ENCODE measurements at places on chromosomes 7 and 10.
A peak's percentile ranks its signal among the peaks of the same experiment; 100 is the strongest.

- DNase-seq, result no peak
Observed at GRCh38 chr7:42854571-42855118, 57.2 kb downstream of the C7orf25 start.

DNA sequence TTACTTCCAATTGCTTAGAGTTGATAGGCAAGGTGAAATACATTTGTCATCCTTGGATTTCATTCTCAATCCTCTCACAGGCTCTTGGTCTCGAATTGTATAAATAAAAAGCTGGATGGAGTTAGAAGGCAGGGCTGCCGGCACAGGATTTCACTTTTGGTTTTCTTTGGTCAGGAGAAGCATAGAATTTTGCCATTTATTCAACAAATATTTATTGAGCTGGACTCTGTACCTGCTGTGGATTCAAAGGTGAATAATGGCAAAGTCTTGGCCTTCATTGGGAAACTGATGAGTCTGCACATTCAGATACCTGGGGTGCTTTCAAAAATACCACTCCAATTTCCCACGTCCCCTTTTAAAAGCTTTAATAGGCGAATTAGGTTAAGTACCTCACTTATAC lies 49.7 kb downstream of the PDK4 start:
- DNase-seq, result no peak

- DNase-seq, result no peak
Observed at GRCh38 chr7:157006205-157006747, 4.2 kb downstream of the MNX1 start.

- DNase-seq, result no peak
Observed at GRCh38 chr10:6607182-6607581, 27.1 kb upstream of the PRKCQ start.

DNA sequence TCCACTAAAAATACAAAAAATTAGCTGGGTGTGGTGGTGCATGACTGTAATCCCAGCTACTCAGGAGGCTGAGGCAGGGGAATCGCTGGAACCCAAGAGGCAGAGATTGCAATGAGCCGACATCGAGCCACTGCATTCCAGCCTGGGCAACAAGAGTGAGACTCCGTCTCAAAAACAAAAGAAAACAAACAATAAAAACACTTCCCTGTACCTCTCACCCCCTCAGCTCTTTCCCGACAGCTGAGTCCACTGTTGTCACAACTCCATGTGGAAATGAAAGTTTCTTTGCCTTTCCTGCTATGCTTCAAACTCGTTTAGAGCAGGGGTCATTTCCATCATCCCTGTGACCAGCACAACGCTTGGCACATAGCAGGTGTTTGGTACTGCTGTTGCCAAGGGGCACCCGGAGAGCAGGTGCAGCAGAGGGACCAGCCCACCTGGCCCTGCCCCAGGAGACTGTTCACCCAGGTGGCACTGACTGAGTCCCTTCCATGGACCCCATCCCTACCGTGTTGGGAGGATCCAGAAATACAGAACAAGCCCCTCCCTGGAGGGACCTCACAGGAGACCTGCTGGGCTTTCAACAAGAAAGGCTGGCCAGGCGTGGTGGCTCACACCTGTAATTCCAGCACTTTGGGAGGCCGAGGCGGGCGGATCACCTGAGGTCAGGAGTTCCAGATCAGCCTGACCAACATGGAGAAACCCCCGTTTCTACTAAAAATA lies 4.9 kb downstream of the TMEM130 start:
- no peak for DNase-seq

DNA sequence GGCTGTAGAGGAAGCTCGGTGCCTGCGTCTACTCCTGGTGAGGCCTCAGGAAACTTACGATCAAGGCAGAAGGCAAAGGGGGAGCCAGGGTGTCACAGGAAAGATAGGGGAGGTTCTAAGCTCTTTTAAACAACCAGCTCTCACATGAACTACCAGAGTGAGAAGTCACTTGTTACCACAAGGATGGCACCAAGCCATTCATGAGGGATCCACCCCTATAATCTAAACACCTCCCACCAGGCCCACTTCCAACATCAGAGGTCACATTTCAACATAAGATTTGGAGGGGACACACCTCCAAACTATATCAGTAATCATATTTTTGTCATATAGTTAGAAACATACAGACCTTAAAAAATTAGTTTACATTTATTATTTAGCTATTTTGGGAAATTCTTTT lies 9.4 kb downstream of the NOC3L start:
- DNase-seq, result no peak

- no peak for DNase-seq
Observed at GRCh38 chr7:85070967-85071628, 115.8 kb downstream of the SEMA3D start.

GRCh38 chr10:100642295-100642994 lies 102.9 kb upstream of the PAX2 start:
- DNase-seq, result no peak

- DNase-seq, result peak; percentile 37
Observed at GRCh38 chr10:7956508-7956907, 98.0 kb upstream of the GATA3 start.

- no peak for DNase-seq
Observed at GRCh38 chr7:111413739-111414138, 148.6 kb downstream of the IMMP2L start.

- no peak for DNase-seq
Observed at GRCh38 chr7:80764132-80764531, 125.7 kb downstream of the CD36 start.

GRCh38 chr10:88968391-88968790 lies 15.8 kb upstream of the ACTA2 start:
- no peak for DNase-seq

DNA sequence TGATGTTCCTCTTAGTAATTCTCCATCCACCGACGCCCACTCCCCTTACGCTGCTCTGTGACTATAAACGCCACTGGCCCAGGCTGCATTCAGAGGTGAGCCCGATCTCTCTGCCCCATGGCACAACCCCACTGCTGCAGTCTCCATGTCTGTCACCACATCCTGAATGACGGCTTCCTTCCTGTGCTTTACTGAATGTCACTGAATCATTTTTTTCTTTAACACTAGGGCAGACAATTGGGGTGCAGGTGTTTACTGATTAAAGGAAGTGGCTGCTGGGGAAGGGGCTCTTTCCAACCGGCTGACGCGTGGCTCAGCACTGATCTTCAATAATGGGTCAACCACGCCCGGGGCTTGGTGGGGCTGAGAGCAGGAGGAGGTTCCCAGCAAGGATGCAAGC lies 208.3 kb downstream of the USP6NL start:
- no peak for DNase-seq

- DNase-seq, result no peak
Observed at GRCh38 chr10:52269233-52269632, 44.8 kb upstream of the DKK1 start.

DNA sequence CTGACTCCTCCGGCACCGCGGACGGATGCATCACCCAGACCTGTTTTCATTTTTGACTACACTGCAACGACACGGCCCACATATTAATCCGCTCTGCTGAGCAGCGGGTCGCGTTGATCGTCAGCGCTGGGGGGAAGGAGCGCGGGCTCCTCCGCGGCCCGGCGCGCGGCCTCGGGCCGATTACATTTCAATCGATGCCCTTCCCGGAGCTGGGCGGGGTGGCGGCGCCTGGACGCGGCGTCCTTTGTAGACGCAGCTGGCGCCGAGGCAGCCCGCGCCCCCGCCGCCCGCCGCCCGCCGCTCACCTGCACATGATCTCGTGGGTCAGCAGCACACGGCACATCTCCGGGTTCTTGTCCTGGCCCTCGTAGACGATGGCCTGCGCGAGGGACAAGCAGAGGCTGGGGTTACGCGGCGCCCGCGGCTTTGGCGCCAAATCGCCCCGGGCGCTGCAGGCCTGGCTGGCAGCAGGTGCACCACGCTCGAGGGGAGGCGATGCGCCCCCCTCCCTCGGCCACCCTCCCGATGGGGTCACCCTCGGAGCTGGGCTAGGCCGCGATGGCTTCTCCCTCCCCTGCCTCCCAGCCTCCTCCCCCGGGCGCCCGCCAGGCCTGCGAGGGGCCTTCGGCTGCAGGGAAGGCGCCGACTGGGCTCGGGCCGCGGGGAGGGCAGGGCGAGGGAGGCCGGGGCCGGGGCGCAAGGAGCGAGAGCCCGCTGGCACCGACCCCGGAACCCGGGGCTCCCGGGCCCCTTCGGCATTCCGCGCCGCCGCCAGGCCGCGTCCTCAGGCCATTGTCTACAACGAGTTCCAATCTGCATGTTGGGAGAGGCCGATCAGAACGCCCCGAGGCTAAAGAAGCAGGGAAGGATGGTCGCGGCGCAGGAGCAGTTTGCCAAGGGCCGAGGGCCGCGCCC lies 5.2 kb downstream of the EBF3 start:
- no peak for DNase-seq

DNA sequence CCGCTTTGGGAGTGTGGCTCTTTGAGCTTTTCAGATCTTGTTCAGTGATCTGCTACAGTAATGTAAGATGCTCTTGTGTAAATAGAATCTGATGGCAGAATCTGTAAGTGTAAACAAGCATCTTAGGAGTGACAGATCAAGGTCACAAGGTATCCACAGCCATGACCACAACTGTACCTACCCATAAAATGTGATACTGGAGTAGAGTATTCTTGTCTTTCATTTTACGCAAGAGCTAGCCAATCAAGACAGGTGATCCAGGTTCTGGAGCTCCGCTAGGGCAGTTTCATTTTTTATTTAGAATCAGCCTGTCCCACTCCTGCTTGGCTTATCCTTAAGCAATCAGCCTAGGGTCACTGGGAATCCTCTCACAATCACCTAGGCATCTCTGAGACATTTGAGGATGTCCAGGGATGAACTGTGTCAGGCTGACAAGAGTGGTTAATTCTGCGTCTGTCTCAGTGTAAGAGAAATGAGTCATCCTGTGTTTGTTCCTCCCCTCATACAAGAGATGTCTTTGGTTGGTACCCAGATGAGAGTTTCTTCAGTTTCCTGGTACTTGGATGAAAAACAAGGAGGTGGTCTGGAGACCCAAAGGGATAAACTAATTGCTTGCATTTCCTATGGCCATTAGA lies 13.6 kb downstream of the ZNF138 start:
- DNase-seq, result no peak

GRCh38 chr10:22648547-22648961 lies 65.8 kb downstream of the PIP4K2A start:
- DNase-seq, result no peak

DNA sequence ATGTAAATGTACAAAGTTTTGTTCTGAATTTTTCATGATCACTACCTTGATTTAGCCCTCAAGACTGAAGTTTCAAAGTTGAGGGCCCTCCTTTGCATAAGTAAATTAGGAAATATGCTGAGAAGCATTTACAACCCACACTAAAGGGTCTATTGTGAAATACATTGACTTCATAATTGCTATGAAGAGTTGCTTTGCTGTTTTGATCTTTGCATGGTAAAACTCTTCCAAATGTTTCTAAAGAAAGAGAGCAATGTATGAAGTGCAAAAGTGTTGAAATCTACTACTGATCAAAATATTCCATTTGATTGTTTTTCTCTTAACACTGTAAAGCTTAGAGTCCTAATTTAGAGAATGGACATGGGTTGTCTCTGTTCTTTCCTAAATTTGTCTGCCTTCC lies 77.2 kb downstream of the C7orf25 start:
- no peak for DNase-seq

DNA sequence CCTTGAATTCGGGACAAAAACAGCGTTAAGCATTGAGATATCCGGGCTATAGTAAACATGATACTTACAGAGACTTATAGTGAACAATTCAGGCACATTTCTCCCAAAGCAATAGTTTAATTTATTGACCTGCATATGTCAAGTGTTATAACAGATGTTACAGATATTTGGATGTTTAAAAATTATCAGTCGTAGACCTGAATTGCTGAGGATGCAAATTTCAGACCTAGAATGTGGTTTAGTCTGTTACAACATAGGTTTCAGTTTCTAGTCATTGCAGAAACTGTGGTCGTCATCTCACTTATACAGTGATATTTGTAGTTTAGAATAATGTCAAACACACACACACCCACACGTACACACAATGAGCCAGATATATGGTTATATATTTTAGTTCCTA lies 85.2 kb downstream of the VTI1A start:
- DNase-seq, result no peak

DNA sequence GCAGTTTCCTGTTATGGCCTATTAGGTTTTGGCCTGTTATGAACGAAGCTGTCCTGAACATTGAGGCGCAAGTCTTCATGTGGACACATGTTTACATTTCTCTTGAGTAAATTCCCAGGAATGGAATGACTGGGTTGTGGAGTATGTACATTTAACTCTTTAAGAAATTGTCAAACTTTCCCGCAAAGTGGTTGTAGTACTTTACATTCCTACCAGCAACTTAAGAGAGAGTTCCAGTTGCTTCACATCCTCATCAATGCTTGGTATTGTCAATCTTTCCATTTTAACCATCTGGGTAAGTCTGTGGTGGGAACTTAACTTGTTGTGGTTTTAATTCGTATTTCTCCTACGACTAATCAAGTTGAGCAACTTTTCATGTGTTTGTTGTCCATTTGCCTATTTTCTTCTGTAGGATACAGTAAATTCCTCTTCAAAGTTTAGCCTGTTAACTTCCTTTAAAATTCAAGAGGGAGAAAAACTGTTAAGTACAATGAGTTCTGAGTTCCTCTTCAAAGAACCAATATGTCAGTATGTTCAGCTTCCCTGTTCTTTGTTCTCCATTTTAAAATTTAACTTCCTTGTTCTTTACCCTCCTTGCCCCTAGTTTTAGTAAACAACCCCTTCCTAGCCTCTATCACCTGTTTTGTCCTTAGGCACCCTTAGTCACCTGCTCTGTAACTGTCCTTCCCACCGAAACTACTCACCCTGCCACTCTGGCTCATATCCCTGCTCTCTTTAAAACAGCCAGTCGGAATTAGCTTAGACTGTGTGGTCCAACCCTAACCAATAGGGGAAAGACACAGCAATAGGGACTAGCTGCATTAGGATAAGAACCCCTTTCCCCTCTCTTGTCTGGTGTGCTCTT lies 74.0 kb downstream of the FAM241B start:
- DNase-seq, result no peak

GRCh38 chr7:112362053-112362650 lies 88.1 kb upstream of the IFRD1 start:
- DNase-seq, result no peak

DNA sequence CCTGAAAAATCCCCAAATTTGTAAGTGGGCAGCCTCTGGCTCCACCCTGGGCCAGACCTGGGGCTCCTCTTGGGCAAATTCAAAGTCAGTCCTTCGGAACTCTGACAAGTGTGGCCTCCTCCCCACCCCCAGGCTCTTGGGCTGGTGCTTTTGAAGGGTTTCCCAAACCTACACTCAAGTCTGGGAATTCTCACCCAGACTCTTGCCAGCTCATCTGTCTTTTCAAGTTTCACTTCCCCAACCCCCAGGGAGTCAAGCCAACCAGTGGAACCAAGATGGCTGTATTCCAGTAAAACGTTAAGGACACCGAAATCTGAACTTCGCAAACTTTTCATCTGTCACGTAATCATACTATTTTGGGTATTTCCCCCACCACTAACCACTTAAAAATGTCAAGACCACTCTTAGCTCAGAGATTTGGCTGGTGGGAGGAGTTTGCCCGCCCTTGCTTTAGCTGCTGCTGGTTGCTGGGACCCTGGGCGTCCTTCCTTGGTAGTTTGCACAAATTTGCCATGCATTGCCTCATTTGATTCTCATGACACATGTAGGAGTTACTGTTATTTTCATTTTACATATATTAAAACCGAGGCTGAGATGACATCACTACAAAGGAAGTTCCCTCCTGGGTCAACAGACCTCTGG lies 1.7 kb upstream of the MYO1G start:
- no peak for DNase-seq

- no peak for DNase-seq
Observed at GRCh38 chr7:31003721-31004120, 40.0 kb downstream of the GHRHR start.

GRCh38 chr7:151591866-151592265 lies 72.2 kb upstream of the RHEB start:
- DNase-seq, result no peak

Data from NCI-H460 (cell line).